ENCODE measurements at places on chromosomes 4 and X.

DNA sequence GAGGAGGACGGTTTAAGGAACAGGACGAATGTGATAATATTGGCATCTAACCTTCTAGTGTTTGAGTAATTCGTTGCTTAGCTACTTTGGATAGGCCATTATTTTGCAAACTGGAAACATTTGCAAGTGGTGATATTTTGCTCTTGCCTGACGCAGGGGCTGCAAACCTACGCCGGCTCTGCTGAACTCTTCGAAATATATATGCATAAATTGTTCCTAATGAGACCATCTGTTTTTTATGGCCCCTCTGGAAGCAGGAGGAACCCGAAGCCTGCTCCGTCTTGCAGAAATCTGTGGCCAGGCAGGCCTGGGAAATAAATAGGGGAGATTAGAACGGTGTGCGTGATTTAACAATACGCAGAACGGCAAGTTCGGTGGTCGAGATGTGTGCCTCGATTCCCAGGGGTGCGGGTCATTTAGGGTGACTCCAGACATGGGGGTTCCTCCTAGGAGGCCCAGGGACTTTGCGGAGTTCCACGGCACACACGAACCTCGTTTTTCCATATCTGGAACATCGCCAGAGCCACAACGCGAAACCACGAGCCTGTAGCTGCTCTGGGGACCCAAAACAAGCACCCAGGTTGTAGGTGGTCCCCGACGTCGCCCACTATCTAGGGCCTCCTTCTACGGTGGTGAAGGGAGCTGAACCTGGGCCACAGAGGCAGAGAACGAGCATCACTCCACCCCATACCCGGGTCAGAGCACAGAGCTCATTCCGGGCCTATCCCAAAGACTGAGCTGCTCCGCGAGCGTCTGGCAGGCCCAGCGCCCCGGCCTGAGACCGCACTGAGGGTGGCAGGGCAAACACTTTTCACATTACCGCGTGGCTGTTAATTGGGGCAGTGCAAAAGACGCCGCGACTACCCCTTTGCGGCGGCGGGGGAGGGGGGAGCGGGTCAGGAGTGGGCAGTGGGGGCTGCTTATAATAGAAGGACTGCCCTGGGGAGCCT is 89.7 kb downstream of the BCOR start:
- DNase-seq: no peak

DNA sequence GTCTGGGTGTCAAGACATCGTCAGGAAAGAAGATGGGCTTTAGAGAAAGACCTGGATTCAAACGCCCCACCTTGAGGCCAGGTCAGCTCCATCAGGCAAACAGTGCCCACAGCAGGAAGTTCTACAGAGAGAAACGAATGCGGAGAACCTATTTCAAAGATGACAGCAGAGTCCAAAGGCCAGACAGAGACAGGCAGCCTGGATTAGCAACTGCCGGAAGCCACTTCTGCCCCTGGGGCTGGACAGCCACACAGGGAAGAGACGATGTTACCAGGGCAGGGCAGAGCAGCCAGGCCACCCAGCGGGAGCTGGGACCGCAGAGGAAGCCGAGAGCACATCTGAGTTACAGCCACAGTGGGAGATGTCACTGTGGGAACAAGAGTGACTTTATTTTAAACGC is 1.2 kb downstream of the C4orf50 start:
- DNase-seq: no peak

GRCh38 chr4:33722800-33723516 is 2521.4 kb downstream of the ARAP2 start:
- DNase-seq: no peak

DNA sequence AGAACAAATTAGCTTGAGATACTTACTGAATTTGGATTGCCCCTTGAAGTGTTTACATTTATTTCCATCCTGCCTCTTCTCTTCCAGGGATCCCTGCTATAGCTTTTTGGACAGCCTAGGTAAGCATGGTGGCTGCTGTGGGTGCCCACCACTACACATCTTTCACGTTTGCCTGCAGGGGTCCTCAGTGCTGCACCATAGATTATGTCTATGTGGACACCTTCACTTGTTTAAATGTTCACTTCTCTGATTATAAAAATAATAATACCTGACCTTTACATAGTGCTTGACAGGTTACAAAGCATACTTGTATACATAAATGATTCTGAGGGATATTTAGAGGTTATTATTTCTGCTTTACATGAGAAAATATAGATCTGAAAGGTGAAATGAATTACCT is 67.9 kb upstream of the SLC4A4 start:
- no peak for DNase-seq

GRCh38 chrX:38232079-38232686 is 11.5 kb upstream of the SRPX start:
- DNase-seq: no peak

- no peak for DNase-seq
These were observed 568 bp downstream of the FHDC1 start for GRCh38 chr4:152936446-152937335.

- no peak for DNase-seq
These were observed 6.8 kb downstream of the SEPTIN6 start for GRCh38 chrX:119686087-119686691.

- no peak for DNase-seq
These were observed 268.6 kb upstream of the VCX start for GRCh38 chrX:7574325-7574724.

GRCh38 chr4:121827853-121828252 is 4.2 kb upstream of the CCNA2 start:
- no peak for DNase-seq
